CD8-positive, alpha-beta memory T cell (primary cell): ENCODE measurements at places on chromosomes 16 and 17. TPM values are rescaled to one million over a fixed set of nuclear protein-coding genes. Genes with fewer than 3 reads are reported as not detected.

WNT3 gene
- not detected for total RNA-seq

TNFSF12 gene
- 22.5 TPM for total RNA-seq

CLEC18B gene
- not detected for total RNA-seq

G6PC3 gene
- 37.1 TPM for total RNA-seq

DNA sequence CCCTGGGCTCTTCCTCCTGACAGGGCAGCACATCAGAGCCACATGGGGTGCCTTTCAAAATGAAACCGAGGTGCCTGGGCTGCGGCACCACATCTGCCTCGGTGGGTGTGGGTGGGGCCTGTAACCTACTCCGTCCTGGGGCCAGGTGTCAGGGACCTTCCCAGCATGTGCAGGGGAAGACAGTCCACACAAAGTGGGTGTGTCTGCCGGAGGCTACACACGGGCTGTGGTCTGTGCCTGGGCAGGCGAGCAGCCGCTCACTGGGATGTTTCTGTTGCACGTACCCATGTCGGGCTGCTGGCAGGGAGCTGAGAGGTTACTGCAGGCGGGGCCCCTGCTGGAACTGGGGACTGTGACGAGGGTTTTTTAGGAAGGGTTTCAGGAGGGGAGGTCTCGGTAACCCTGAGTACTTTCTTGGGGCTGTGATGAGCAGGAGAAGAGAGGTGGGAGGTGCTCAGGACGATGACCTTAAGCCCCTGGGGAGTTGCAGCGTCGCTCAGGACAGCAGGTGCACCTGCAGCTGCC lies 351.2 kb downstream of the SEC14L1 start:
- DNase-seq = no peak

- DNase-seq = no peak
Measured at GRCh38 chr17:44004761-44005526, 522 bp downstream of the NAGS start.

- DNase-seq = no peak
Measured at GRCh38 chr16:52437277-52437670, 109.7 kb downstream of the TOX3 start.

GRCh38 chr17:69763503-69763902 lies 311.5 kb upstream of the KCNJ16 start:
- DNase-seq = no peak
